ENCODE measurements at places on chromosomes 13 and 19.

DNA sequence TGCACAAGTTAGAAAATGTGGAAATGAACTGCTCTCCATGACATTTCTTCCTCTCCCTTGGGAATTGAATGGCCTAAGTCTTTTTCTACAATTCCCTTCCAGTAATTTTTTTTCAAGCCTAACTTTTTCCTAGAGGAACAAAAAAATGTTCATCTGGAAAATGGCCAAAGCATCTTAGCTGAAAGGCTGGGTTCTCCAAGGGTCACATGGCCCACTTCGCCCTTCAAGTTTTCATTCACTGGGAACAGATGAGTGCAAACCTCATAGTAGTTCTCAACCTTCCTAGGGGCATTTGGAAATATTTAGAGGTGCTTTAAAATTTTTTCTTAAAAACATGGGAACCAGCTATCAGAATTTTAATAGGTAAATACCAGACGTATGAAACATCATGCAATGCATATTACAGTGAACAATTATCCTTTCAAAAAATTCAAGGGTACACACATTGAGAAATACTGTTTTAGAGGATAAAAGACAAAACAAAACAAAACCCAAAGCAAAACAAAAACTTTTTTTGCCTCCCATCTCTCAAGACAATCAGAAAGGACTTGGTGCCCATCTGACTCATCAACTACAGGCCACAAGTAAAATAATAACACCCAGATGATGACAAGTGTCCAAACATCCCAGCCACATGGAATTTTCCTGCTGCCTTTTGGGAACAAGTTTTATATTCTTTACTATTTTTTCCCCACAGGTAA lies 208.8 kb downstream of the SLITRK6 start:
- no peak for DNase-seq

DNA sequence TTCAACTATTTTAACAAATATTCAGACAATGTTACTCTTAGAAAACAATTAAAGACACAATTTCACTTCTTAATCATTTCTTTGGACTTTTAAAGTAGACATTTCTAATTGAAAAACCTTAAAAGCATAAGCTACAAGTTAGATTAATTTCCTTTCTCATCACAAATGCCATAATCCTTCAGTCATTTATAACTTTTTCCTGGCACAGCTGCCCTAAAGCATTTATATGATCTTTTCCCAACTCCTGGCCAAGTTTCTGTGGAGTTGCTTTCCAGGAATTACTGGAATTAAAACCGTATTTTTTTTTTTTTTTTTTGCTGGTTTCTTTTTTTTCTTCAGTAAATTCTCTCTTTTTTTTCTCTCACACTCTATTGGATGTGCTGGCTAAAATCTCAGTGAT lies 615.9 kb downstream of the TBC1D4 start:
- no peak for DNase-seq

- DNase-seq = no peak
Measured at GRCh38 chr13:91381371-91381770, 17.1 kb upstream of the GPC5 start.

- DNase-seq = no peak
Measured at GRCh38 chr13:60120617-60121336, 43.0 kb downstream of the DIAPH3 start.

DNA sequence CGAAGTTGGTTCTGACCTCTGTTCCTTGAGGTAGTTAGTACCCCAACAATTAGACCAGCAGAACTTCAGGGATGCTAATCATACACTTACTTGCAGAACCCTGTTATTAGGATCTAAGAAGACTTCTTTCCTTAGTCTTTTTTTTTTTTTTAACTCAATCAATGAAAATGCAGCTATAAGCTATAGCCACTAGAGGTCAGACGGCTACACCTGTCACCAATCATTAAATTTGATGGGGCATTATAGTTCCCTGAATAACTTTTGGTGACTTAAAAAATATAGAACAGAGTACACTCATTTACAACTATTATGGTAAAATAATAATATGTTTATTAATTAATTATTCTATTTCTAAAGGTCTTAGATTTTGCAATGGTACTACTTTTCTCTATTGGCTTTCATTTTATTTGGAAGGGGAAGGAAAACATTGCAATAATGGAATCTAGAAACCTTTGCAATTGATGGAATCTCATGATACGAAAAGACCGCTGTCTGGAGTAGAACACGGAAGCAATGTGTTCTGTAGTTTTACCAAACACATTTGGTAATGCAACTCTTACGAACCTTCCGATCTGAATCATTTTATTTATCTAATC lies 483.2 kb downstream of the DIAPH3 start:
- no peak for DNase-seq

DNA sequence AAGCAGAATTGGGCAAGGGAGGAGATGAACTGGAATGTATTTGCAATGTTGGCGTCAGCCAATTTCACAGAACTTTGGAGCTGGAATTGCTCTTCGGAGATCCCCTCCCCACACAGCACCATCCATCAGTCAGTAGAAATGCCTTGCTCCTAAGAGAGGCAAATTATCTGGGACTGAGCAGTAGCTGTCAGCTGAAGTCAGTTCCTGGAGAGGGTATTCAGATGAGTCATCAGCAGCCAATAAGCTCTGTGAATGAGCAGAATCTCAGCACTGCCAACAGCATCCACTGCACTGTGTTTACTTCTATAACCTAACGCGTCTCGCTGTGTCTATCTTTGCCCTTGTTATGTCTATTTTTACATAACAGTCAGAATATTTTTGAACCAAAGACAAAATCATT lies 213.7 kb downstream of the SLITRK5 start:
- DNase-seq = no peak

DNA sequence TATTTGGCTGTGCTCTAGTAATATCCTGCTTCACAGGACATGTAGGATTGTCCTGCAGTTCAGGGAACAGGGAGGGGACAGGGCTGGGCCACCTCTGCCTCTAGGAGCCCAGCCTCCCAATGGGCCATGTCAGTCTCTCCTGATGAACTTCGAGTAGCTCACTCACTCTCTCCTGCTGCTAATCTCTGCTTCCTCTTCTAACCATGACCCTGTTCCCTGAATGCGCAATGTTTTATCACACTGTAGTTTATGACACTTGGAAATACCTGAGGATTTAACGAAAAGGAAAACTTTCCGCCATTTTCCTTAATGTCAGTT lies 9.2 kb downstream of the PARP4 start:
- DNase-seq = no peak

GRCh38 chr13:50845211-50845610 lies 1.7 kb upstream of the DLEU7 start:
- no peak for DNase-seq

- DNase-seq = no peak
Measured at GRCh38 chr19:362154-362553, 17.6 kb upstream of the MIER2 start.

DNA sequence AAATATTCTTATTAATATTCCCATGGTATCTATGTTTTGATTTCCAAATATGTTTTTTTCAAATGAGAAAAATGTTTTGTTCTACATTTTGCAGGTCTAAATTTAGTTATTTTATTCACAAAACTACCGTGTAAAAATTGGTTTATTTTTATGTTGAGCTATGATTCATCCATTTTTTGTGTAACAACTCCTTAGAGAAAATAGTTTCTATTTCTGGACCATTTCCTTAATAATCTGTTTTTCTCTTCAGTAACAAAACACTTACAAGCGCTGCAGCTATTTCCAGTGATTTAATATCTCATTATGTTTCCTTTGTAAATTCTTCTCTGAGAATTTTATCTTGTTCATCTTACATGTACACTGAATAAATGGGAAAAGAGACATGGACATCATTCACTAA lies 550.7 kb upstream of the SLITRK5 start:
- no peak for DNase-seq

DNA sequence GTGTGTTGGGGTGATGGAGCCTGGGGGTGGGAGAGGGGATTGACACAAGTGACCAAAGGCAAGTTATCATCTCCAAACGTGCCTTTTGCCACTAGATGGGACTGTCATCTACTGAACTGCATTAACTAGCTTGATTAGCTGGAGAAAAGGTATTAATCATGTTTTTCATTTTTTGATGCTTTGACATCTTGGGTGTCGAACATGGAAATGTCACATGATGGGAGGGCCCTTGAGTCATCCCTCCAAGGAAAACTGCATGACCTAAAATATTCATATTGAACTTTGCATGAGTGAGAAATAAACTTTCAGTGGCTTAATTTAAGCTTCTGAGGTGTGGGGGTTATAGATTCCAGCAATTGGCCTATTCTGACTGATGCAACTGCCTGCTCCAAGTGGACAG lies 73.3 kb downstream of the ALOX5AP start:
- no peak for DNase-seq

- no peak for DNase-seq
Measured at GRCh38 chr19:17393002-17393401, 994 bp downstream of the CCDC194 start.
